Left lung (tissue), 14 donors: ENCODE measurements at places on chromosomes 3 and 15.

GRCh38 chr3:138688871-138689299 is 80.3 kb downstream of the FAIM start:
- H3K4me1 ChIP-seq: peaks cover 9% of the 10 kb centered on the region

DNA sequence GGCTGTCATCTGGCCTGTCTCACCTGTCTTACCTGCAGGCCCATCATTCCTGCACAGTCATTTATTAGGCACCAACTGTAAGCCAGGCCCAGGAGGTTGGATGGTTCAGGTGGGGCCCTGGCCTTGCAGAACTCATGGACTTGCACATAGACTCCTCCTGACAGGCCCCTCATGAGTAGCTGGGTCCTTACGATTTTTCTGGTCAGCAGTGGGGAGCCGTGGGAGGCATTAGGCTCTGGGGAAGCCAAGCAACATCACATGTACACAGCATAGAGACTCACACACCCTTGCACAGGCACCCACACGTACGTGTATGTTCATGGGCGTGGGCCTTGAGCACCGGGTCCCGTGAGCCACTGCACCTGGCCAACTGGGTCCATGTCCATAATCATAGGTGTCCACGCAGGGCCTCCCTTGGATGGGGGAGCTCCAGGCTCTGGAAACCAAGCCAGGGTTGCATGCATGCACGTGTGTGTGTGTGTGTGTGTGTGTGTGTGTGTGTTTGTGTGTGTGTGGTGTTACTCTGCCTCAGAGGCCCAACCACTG is 20.3 kb downstream of the CISH start:
- no peaks in the 10 kb centered on the region for H3K36me3 ChIP-seq
- DNase-seq: peak; percentile 67
- H3K27me3 ChIP-seq: no peaks in the 10 kb centered on the region

- H3K27ac ChIP-seq: no peak overlapping the region
- H3K36me3 ChIP-seq: no peaks in the 10 kb centered on the region
- H3K4me1 ChIP-seq: no peaks in the 10 kb centered on the region
- H3K27me3 ChIP-seq: no peaks in the 10 kb centered on the region
- H3K4me3 ChIP-seq: no peak overlapping the region
Measured at GRCh38 chr3:13135251-13135810, 62.1 kb upstream of the IQSEC1 start.

- no peaks in the 10 kb centered on the region for H3K27me3 ChIP-seq
- no peak overlapping the region for H3K27ac ChIP-seq
- H3K4me3 ChIP-seq: no peak overlapping the region
- no peaks in the 10 kb centered on the region for H3K36me3 ChIP-seq
- DNase-seq: no peak
Measured at GRCh38 chr15:77830051-77830468, 197.3 kb upstream of the LINGO1 start.

GRCh38 chr3:111762537-111762936 is 96.5 kb upstream of the PHLDB2 start:
- no peaks in the 10 kb centered on the region for H3K27me3 ChIP-seq
- no peaks in the 10 kb centered on the region for H3K36me3 ChIP-seq
- DNase-seq: no peak
- peak overlapping the region; percentile 67 for H3K27ac ChIP-seq
- H3K4me3 ChIP-seq: no peak overlapping the region

DNA sequence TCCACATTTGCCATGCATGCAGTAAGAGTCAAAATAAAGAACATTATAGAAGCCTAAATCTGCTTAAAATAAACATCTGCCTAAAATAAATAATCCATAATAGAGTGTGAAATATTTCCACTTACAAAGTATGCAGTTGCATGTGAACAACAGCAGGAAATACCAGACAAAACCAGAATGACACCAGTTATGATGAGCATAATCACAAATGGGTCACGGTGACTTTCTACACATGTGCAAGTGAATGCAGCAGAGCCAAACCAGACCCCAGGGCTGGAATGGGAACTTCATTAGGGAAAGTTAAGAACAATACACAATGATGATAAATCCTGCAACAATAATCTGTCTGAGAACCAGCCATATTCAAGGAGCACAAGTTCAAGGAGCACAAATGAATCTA is 615.5 kb downstream of the ROBO2 start:
- H3K27ac ChIP-seq: no peak overlapping the region
- H3K4me3 ChIP-seq: no peak overlapping the region
- H3K4me1 ChIP-seq: no peaks in the 10 kb centered on the region
- H3K36me3 ChIP-seq: no peaks in the 10 kb centered on the region
- DNase-seq: no peak

- no peaks in the 10 kb centered on the region for H3K36me3 ChIP-seq
- no peak overlapping the region for H3K27ac ChIP-seq
- no peak for DNase-seq
- no peak overlapping the region for H3K4me3 ChIP-seq
- H3K4me1 ChIP-seq: no peaks in the 10 kb centered on the region
Measured at GRCh38 chr15:68990992-68991500, 23.4 kb upstream of the NOX5 start.

GRCh38 chr3:33433843-33434242 is 6.4 kb downstream of the UBP1 start:
- H3K36me3 ChIP-seq: no peaks in the 10 kb centered on the region
- H3K27me3 ChIP-seq: no peaks in the 10 kb centered on the region
- H3K27ac ChIP-seq: no peak overlapping the region
- H3K4me1 ChIP-seq: peaks cover 21% of the 10 kb centered on the region

- H3K4me1 ChIP-seq: no peaks in the 10 kb centered on the region
- no peak overlapping the region for H3K27ac ChIP-seq
- DNase-seq: no peak
- H3K36me3 ChIP-seq: no peaks in the 10 kb centered on the region
Measured at GRCh38 chr15:97317163-97317562, 643.3 kb upstream of the ARRDC4 start.

GRCh38 chr15:29345549-29346525 is 76.2 kb upstream of the NSMCE3 start:
- H3K36me3 ChIP-seq: no peaks in the 10 kb centered on the region
- no peak overlapping the region for H3K4me3 ChIP-seq
- no peaks in the 10 kb centered on the region for H3K4me1 ChIP-seq
- no peaks in the 10 kb centered on the region for H3K27me3 ChIP-seq

DNA sequence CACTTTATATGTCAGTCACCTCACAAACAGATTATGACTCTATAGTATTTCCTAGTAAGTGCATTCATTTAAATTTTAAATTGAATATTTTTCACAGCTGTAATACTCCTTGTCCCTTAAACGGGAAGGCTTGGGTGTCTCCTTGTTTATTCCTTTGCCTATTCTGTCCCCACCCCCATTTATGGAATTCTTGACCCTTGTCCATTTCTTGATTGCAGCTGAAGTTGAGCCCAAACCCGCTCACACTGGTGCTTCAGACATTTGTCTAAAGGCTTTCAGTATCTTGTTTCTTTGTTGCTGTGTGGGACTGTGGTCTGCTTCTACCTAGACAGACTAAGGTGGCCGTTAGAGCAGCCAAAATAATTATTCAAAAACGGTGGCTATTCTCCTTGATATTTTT is 449.7 kb downstream of the FOXP1 start:
- H3K4me3 ChIP-seq: no peak overlapping the region
- H3K27me3 ChIP-seq: no peaks in the 10 kb centered on the region
- DNase-seq: no peak
- peaks cover 54% of the 10 kb centered on the region for H3K4me1 ChIP-seq
- no peak overlapping the region for H3K27ac ChIP-seq

DNA sequence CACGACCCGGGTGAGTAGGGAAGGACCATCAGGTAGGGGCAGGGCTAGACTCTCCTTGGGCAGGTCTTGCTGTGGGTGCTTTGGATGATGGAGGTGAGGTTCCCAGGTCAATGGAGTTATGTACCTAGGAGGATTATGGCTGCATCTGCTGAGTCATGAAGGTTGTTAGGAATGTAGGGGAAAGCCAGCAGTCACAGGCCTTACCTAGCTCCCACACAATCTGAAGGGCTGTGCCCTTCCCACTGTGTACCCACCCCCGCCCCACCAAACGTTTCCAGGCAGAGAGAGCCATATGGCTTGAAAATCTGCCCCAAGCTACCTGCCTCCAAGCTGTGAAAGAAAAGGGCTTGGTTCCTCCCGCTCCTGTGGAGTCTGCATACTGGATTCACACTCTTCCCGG is 573.4 kb upstream of the DPPA4 start:
- DNase-seq: no peak
- H3K27ac ChIP-seq: no peak overlapping the region
- no peaks in the 10 kb centered on the region for H3K4me1 ChIP-seq
- no peaks in the 10 kb centered on the region for H3K36me3 ChIP-seq
- no peaks in the 10 kb centered on the region for H3K27me3 ChIP-seq

GRCh38 chr3:121793078-121793477 is 41.8 kb downstream of the IQCB1 start:
- no peak overlapping the region for H3K27ac ChIP-seq
- DNase-seq: no peak
- H3K4me3 ChIP-seq: no peak overlapping the region
- no peaks in the 10 kb centered on the region for H3K27me3 ChIP-seq
- no peaks in the 10 kb centered on the region for H3K4me1 ChIP-seq

GRCh38 chr3:155350571-155350970 is 57.1 kb upstream of the STRIT1 start:
- H3K27ac ChIP-seq: no peak overlapping the region
- no peaks in the 10 kb centered on the region for H3K36me3 ChIP-seq
- H3K4me3 ChIP-seq: no peak overlapping the region
- no peaks in the 10 kb centered on the region for H3K4me1 ChIP-seq
- no peak for DNase-seq

GRCh38 chr3:70249509-70250160 is 62.8 kb downstream of the MDFIC2 start:
- H3K27me3 ChIP-seq: no peaks in the 10 kb centered on the region
- H3K27ac ChIP-seq: no peak overlapping the region
- H3K36me3 ChIP-seq: no peaks in the 10 kb centered on the region
- no peak for DNase-seq
- no peaks in the 10 kb centered on the region for H3K4me1 ChIP-seq

DNA sequence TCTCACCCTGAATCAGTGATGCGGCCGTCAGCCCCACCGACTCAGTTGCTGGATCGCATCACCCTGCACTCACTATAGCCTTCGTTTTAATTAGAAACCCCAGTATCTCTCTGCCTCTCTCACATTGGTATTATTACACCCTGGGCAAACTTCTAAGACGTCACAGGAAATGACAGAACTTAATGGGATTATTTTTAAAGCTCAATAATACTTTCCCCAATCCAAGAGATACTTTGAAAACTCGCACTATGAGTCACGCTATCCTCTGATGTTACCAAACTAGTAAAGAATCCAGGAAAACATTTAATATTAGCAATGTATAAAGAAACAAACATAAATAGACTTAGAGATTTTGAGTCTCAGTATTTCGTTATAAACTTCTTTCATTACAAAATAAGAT is 36.6 kb downstream of the RUBCN start:
- no peak overlapping the region for H3K27ac ChIP-seq
- DNase-seq: no peak
- peaks cover 99% of the 10 kb centered on the region for H3K36me3 ChIP-seq
- no peaks in the 10 kb centered on the region for H3K27me3 ChIP-seq
- no peaks in the 10 kb centered on the region for H3K4me1 ChIP-seq

- H3K4me1 ChIP-seq: no peaks in the 10 kb centered on the region
- DNase-seq: no peak
- H3K36me3 ChIP-seq: no peaks in the 10 kb centered on the region
- no peak overlapping the region for H3K4me3 ChIP-seq
Measured at GRCh38 chr3:133278260-133279043, 121.4 kb upstream of the BFSP2 start.

DNA sequence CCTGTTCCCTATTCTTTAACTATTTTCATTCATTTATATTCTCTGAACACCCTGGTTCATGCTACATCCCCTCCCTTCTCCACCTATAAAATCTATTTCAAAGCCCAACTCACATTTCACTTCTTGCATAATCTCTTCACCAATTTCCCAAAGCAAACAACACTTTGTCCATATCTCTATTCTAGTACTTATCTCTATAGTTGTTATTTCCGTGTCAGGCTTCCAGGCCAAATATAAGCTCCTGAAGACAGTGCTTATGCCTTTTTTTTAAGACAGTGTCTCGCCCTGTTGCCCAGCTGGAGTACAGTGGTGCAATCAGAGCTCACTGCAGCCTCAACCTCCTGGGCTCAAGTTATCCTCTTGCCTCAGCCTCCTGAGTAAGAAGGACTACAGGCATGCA is 43.6 kb downstream of the DNAH12 start:
- H3K4me3 ChIP-seq: no peak overlapping the region
- no peak for DNase-seq
- no peak overlapping the region for H3K27ac ChIP-seq
- H3K4me1 ChIP-seq: no peaks in the 10 kb centered on the region
- no peaks in the 10 kb centered on the region for H3K36me3 ChIP-seq
- no peaks in the 10 kb centered on the region for H3K27me3 ChIP-seq

- no peak overlapping the region for H3K27ac ChIP-seq
- H3K27me3 ChIP-seq: no peaks in the 10 kb centered on the region
- H3K4me3 ChIP-seq: no peak overlapping the region
- no peaks in the 10 kb centered on the region for H3K36me3 ChIP-seq
Measured at GRCh38 chr15:70754862-70755261, 8.5 kb downstream of the UACA start.

DNA sequence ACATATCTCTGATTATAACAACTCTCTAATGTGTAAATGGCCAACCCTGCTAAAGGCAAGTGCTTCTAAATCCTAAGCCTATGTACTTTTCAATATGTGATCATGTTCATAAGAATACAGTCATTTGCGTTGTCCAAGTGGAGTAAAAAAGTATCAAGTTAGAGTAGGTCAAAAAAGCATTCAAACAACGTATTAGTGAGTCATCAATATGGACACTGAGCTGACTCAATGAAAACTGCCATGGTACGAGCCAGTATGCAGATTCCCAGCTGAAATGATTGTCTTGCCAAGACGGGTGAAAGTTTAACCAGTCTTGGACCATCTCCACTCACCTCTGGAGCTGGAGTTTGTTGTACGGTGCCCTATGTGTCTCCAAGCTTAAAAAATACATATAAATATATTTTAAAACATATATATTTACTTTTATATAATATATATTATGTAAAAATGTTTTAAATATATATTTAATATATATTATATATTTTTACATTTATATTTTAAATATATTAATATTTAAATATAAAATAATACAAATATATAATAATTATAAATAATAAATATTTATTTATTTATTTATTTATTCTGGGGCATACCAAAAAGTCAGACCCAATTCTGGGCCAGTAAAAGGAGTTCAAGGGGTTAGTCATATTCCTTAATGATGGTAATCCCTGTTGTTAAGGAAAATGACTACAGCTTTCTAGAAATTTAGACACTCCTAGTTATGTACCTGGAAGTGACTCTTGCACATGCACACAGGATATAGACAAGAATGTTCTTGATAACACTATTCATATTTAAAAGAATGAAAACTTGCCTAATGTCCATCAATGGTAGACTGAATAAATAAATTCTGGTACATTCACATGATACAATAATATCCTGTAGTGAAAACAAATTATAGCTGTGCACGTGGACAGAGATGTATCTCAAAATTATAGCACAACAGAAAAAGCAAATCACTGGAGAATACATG is 27.2 kb downstream of the PLSCR4 start:
- H3K4me1 ChIP-seq: peaks cover 24% of the 10 kb centered on the region
- DNase-seq: no peak
- H3K27me3 ChIP-seq: no peaks in the 10 kb centered on the region
- no peak overlapping the region for H3K27ac ChIP-seq

GRCh38 chr3:8848696-8849131 is 79.3 kb upstream of the OXTR start:
- DNase-seq: no peak
- no peak overlapping the region for H3K4me3 ChIP-seq
- no peaks in the 10 kb centered on the region for H3K27me3 ChIP-seq
- no peaks in the 10 kb centered on the region for H3K36me3 ChIP-seq
- H3K27ac ChIP-seq: no peak overlapping the region

- no peaks in the 10 kb centered on the region for H3K36me3 ChIP-seq
- no peaks in the 10 kb centered on the region for H3K4me1 ChIP-seq
- H3K27ac ChIP-seq: no peak overlapping the region
- H3K4me3 ChIP-seq: no peak overlapping the region
Measured at GRCh38 chr3:119885746-119886530, 104.0 kb downstream of the NR1I2 start.
